Ovary (tissue), 10 donors: ENCODE measurements at places on chromosomes 12 and 14. TPM values are rescaled to one million over a fixed set of nuclear protein-coding genes. Genes with fewer than 3 reads are reported as not detected.

The CISTR gene
- not detected for total RNA-seq

The HOXC6 gene
- total RNA-seq, result 3.9 TPM

The RFC5 gene
- total RNA-seq, result 14.9 TPM

The OR11H12 gene
- total RNA-seq, result not detected
